ENCODE measurements at places on chromosomes 12 and 14.

DNA sequence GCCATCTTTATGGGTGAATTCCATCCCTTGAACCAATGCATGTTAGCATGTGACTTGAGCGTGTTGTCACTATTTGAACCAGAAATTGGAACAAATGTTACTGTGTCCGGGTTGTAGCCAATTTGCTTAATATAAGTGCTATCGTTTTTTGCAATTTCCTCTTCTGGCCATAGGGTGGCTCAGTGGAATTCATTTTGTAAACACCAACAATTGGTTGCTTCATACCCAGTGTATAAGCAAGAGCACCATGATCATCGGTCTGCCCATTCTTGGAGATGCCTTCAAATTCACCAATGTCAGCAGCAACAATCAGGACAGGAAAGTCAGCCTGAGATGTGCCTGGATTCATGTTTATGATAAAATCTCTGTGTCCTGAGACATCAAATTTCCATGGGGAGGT is 5.0 kb upstream of the NEDD1 start:
- DNase-seq = no peak

DNA sequence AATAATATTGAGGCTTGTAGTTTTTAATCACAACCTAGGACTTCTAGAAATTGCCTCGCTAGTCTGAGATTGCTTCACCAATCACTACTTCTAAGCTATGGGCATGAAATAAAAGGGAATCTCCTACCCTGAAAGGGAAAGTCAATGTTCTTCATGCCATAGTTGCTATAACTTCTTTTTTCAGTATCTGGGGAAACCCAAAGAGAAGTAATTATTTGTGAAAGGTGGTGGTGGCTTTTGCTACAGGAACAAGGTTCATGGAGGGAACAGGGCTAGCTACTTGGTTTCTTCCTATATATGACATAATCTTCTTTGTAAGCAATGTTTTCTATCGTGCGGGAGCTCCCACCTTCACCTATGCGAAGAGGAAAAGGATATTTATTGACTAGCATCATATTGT is 61.6 kb upstream of the DNM1L start:
- no peak for DNase-seq

DNA sequence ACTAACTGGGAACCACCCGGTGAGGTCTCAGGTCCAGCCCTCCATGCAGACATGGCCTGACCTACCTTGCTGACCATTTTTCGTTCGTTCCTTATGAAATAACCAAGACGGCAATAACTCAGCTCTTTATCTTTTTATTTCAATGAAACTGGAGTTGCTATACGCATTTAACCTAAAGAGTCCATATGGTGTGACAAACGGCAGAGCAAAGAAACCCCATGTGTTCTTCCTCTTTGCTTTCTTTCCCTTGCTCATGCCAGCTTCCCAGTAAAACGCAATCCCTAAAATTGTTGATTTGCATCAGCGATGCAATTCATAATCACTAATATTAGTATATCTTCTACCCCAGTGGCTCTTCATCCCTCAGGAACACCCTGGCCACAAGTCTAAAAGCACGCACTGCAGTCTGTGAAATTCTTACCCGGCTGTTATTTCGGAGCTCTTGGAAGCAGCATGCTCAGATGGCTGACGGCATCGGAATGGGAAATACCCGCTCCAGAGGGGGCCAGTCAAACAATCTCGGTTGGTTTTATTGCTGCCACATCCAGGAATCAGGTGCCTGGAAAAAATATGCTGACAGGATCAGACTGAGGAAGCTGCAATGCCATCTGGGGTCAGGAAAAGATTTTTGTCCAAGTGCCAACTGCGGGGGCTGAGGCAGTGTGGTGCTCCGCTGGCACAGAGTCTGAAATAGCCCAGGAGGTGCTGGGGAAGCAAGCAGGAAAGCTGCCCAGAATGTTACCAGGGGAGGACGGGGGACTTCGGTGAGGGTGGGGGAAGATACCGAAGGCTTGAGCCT is 28.2 kb upstream of the KCNA1 start:
- DNase-seq = no peak

GRCh38 chr12:125185740-125186470 is 120.7 kb downstream of the AACS start:
- peak; percentile 52 for DNase-seq

GRCh38 chr12:99392091-99392850 is 255.3 kb upstream of the GARIN6 start:
- no peak for DNase-seq

GRCh38 chr14:55482936-55483605 is 42.7 kb upstream of the TBPL2 start:
- DNase-seq = no peak

DNA sequence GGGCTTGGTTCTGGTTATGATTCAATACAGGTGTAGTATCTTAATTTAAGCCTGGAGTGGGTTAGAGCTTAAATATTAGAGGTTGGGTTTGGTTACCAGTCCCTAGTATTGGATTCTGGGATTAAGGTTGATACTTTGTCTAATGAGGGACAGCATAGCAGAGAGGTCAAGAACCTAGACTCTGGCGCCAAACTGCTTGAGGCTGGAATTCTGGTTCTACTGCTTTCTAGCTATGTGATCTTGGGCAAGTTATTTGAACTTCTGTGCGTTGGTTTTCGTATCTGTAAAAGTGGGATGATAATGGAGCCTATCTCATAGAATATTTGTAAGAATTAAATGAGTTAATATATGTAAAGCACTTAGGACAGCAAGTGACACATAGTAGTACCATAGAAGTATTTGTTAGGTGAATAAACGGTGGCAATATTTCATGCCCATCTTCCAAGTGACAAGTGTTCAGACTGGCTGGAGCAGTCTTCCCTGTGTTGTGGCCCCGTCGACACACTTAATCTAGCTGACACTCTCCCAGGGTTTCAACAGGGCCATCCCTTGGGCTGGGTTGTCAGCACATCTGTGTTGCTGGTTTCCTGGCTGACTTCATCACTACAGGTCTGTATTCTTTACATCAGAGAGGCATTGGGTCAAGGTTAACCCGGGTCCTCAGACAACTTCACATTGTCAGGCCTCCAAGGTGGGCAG is 3.0 kb downstream of the ENDOU start:
- DNase-seq = no peak

- no peak for DNase-seq
Measured at GRCh38 chr14:36479344-36479743, 40.7 kb downstream of the NKX2-1 start.

DNA sequence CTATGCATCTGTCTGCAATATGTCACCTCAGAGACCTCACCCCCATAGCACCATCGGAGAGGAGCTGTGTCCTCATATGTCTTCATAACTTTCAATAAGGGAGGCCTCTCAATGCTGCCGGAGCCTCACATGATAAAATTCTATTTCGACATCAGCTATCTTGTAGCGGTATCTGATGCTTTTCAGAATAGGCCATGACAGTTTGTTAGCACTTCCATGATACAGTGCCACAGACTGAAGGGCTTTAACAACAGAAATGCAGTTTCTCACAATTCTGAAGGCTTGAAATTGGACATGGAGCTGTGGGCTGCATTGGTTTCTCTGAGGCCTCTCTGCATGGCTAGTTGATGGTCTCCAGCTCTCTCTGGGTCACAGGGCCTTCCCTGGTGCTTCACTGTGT is 125.0 kb upstream of the PZP start:
- DNase-seq = no peak

- no peak for DNase-seq
Measured at GRCh38 chr12:124264089-124264795, 30.7 kb upstream of the RFLNA start.

All from GM12892 (cell line).